ENCODE measurements at places on chromosomes 3 and 15. TPM values are rescaled to one million over a fixed set of nuclear protein-coding genes. Genes with fewer than 3 reads are reported as not detected.

- peaks cover 14% of the 10 kb centered on the region for H3K27me3 ChIP-seq
- no peak overlapping the region for H3K27ac ChIP-seq
These were observed 984.1 kb downstream of the EPHA3 start for GRCh38 chr3:90091549-90091948.

The GLDN gene
- 0.52 TPM for total RNA-seq

The WNT7A gene
- total RNA-seq = 15.1 TPM

- H3K36me3 ChIP-seq = no peaks in the 10 kb centered on the region
- no peak for DNase-seq
- H3K4me1 ChIP-seq = no peaks in the 10 kb centered on the region
- H3K4me3 ChIP-seq = no peak overlapping the region
These were observed 19.5 kb upstream of the NANOGP8 start for GRCh38 chr15:35104526-35105147.

GRCh38 chr15:95475067-95475466, 855.4 kb upstream of the NR2F2 start:
- DNase-seq = no peak
- peaks cover 14% of the 10 kb centered on the region for H3K4me1 ChIP-seq
- H3K4me3 ChIP-seq = no peak overlapping the region
- H3K36me3 ChIP-seq = no peaks in the 10 kb centered on the region

GRCh38 chr3:32113981-32114545, 7.6 kb downstream of the GPD1L start:
- H3K36me3 ChIP-seq = no peaks in the 10 kb centered on the region
- H3K4me1 ChIP-seq = peaks cover 11% of the 10 kb centered on the region
- no peak for DNase-seq
- H3K27me3 ChIP-seq = no peaks in the 10 kb centered on the region

- no peak overlapping the region for H3K27ac ChIP-seq
- no peak overlapping the region for H3K4me3 ChIP-seq
- no peaks in the 10 kb centered on the region for H3K4me1 ChIP-seq
These were observed 30.9 kb upstream of the ARRDC4 start for GRCh38 chr15:97929456-97930229.

DNA sequence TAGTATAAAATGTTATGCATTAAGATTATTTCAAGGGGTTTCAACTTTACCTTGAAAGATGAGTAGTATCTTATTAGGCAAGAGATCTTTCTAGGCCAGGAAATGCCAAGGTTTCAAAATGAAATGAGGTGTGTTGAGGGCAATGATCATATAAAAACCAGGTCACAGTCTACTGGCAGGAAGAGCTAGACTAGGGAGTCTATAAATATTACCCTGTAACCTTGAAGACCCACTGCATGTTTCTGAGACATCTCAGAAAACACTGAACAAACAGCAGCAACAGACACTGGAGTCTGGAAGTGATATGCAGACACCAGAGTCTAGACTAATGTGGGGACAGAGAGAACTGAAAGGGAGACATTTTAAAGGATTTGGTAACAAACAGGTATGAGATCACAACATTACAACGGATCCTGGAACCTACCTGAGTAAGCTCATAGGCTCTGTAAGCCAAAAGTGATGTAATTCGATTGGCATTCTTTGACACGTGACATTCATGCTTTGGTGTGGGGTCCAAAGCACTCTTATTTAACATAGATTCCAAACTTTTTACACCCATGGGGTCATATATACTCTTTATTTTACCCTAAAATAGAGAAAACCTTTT, 15.0 kb downstream of the TASOR start:
- H3K4me3 ChIP-seq = no peak overlapping the region
- H3K27me3 ChIP-seq = no peaks in the 10 kb centered on the region
- DNase-seq = no peak
- no peak overlapping the region for H3K27ac ChIP-seq

The GSK3B gene
- 60.5 TPM for total RNA-seq

The TNNC1 gene
- total RNA-seq = 16.6 TPM

Measured in type B pancreatic cell (in vitro differentiated cells).